DMS53 (cell line): ENCODE measurements at places on chromosomes 1 and 21.

DNA sequence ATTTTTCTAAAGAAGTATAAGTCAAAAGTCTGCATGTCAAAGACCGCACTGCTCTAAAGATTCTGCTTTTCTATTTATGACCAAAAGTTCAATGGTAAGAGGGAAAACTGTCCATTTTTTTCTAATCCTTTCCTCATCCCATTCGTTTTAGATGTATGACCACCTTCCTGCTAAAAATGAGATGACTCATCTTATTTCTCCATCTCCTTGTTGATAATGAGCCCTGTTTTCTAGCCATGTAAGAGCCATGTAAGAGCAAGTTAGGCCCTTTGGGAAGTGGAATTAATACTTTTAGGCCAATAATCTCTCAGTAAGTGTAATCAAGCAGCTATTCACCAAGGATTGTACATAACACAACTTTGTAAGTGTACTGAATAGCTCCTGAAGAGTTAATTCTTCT lies 475.6 kb upstream of the B3GALT2 start:
- DNase-seq = no peak

DNA sequence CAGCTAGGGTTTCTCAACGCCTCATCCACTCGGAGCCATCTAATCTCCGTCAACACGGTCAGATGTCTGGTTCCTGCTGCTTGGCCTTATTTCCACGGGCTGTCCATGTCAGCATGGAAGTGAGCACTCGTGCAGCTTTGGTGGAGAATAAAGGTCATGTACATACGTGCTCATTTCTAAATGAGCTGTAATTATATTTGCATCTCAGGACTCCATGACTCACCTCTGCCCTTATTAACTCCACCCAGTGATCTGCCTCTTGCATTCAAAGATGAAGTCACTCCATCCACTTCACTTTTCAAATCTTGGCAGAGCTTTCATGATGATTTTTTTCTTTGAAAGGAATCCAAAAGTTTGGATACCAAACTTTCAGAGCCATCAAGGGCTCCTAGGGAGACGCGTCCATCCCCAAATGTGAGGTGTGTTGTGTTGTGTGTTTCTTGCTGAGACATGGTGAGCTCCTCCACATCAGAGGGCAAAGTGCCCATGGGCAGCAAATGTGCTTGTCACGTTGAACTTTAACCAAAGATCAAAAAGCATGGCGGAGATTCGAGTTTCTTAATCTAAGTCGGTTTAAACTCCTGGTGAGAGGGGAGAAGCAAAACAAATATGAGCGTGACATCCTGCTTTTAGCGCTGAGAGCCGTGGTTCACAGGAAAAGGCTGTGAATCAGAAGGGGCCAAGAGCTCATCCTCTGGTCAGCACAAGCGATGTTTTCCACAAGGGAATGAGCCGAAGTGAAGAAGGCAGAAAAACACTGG lies 68.6 kb upstream of the ERRFI1 start:
- DNase-seq = peak; percentile 69

GRCh38 chr1:149936170-149936991 lies at the start of gene MTMR11:
Gene MTMR11 (minus strand): TSS chr1:149936879. CDS start chr1:149936647, 232 bp downstream.
- DNase-seq = peak; percentile 60

GRCh38 chr1:224251741-224252146 lies 68.7 kb downstream of the DEGS1 start:
- DNase-seq = no peak

- DNase-seq = no peak
These were observed 29.5 kb downstream of the CAPN2 start for GRCh38 chr1:223741861-223742260.

DNA sequence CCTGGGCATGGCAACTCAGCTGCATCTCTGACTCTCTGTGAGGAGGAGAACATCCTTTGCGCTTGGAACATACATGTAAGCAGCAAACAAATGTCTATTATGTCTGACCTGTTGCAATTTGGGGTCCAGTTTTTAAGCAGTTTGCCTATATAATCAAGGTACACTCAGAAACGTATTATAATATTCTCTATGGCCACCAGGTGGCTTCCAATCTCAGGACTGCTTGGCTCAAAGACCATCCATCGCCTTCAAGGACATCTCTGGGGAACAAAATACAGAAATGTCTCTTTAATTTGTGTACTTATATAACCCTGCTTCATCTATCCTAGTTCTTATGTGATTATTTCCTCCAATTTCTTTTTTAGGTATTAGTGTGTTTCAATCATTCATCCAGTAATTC lies 227.2 kb downstream of the OLFM3 start:
- peak; percentile 79 for DNase-seq

- DNase-seq = no peak
These were observed 29.6 kb downstream of the RGL1 start for GRCh38 chr1:183834568-183834967.

- DNase-seq = no peak
These were observed 119.0 kb downstream of the SIM2 start for GRCh38 chr21:36817732-36818450.

DNA sequence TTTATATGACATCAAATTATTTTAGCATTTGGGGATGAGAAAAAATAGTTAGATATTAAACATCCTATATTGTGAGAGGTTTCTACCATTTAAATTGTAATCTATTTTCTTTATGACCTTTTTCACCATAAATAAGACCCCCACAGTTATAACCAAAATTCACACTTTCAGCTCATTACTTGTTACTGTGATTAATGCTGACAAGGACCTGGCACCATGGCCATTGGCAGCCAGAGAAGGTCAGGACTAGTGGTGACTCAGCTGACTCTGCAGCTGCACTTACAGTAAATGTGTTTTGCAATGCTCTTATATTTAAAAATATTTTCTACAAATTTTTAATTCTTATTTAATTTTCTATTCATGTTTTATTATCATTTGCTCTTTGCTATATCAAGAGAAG lies 133.3 kb upstream of the C1orf105 start:
- DNase-seq = no peak

GRCh38 chr1:46490656-46491442 lies 1.2 kb downstream of the DMBX1 start:
- no peak for DNase-seq
